Stimulated activated naive B cell treated with anti-CD40 and anti-IgM and Interleukin-4, amounts not matched to agents 10 μg/mL and 1 μg/mL and 100 μg/mL, for 72 hours (primary cell): ENCODE measurements at places on chromosomes 12 and 14.

DNA sequence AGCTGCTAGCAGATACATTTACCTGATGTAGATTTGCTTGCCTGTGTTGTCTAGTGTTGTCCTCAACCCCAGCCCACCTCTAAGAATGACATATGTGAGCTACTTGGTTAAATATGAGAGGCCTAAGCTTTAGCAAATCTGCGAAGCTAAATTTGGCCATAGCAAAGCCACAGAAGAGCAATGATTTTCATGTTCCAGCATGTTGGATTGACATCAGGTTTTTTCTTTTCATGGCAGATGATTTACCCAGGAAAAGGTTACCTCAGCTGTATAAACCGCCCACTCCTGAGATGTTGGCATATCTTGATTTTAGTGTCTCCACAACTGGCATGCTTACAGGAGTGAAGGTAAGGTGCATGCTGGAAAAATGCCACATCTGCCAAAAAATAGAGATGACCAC lies 36.4 kb upstream of the ATF1 start:
- no peak for DNase-seq

DNA sequence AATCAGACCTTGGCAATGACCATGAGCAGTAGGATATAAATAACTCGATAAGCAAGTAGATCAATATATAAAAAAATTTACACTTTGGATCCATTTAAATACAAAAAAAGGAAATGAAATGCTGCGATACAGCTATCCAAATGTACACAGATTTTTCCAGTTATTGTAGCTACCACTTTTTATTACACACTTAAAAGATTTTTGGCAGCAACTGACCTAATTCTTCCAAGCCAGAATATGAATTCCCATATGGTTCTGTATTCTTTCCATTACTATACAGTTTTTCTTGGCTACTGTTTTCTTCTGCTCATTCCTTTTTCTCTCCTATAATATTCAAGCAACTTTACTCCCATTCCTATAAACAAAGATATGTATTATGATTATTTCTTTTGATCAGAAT lies 52.2 kb downstream of the TMTC1 start:
- DNase-seq = no peak

DNA sequence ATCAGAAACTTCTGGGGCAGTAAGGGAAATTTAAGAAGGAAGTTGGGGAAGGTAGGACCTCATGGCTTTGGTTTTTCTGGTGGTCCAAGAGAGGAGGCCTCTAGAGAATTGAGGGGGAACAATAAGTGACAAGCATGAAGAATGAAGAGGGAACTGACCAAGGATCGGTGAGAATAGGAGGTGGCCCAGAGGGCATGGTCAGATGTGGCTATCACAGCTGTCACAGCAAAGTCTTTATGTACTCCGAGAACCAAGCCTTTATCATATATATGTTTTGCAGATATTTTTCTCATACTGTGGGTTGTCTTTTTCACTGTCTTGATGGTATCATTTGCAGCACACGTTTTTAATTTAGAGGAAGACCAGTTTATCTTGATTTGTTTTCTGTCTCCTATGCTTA lies 64.3 kb downstream of the PPP2R5C start:
- DNase-seq = no peak

GRCh38 chr12:27851311-27851710 lies 71.3 kb upstream of the MANSC4 start:
- no peak for DNase-seq

DNA sequence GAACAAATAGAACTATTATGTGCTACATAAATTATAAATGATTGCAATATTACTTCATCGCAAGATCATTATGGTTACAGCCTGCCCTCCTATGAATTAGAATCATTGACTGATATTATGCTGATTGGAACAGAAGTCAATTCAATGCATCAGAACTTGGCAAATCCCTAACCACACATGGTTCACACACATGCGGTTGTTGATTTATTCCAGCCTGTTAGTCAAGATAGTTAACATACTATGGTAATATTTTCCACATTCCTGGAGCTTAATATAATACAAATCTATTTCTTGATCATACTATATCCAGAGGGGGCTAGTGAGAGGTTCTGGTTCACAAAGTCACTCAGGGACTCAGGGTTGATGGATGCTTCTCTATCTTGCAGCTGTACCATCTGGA lies 9.7 kb upstream of the CACNA1C start:
- no peak for DNase-seq

DNA sequence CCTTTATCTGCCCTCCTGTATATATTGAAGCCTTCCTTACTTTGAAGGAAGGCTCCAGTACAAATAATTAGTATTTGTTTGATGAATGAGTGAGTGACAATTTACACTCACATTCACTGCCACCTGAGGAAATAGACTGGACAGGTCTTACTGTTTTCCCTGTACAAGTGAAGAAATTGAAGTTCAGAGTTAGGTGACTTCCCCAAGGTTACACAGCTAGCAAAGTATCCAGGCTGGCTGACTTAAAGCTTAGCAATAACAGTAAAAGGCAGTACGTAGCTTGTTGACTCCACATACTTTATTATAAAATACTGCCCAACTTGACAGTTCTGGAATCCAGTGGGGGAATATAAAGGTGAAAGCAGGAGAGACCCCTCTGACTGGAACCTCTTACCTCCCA lies 2.6 kb upstream of the KRT18 start:
- no peak for DNase-seq

DNA sequence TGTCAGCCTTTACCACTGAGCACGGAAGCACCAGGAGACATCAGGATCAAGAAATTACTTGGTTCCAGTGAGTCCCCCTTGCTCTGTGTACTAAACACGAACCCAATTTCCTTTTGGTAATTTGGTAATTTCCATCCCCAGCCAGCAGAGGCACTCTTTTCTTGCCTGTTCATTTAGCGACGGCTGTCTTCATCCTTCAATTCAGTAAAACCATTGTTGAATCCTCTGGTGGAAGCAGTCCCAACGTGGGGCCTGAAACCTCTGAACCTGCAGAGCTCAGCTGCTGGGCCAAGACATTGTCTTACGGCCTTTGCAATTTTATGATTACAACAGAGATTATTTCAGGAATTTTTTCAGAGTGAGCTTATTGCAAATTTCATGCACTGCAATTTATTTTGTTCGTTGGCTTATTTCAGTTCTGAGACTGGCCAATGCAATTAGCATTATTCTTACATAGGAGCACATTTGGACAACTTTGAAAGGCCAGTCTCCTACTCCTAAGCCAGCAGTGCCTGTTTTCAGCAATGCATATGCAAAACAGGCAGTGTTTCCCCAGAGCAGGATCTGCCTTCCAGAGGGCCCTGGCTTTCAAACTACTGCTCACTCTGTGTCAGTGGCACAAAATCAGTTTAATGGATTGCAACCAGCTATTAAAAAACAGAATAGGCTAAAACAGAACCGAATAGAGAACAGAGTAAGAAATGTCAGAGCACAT lies 372.9 kb upstream of the TMEM132C start:
- DNase-seq = no peak

DNA sequence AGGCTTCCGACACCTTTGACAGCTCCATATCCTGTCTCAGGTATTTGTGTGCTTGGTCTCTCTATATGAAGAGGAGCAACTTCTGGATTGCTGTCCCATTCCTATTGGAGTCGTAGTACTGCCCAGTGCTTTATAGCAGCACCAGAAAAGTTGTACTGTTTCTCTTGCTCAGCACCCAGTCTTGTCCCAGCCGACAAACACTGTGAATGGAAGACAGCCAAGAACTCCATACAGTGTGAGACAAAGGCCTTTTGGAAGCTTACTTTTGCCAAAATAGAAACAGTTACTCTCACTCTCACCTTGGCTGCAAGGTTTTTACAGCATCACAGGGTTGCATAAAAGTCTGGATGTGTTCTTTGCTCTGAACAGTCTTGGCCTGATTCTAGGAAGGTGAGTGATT lies 105.3 kb downstream of the TGFB3 start:
- DNase-seq = no peak

GRCh38 chr14:95097385-95097784 lies 59.9 kb downstream of the DICER1 start:
- no peak for DNase-seq

GRCh38 chr14:28765831-28766468 lies 637 bp upstream of the FOXG1 start:
- no peak for DNase-seq

DNA sequence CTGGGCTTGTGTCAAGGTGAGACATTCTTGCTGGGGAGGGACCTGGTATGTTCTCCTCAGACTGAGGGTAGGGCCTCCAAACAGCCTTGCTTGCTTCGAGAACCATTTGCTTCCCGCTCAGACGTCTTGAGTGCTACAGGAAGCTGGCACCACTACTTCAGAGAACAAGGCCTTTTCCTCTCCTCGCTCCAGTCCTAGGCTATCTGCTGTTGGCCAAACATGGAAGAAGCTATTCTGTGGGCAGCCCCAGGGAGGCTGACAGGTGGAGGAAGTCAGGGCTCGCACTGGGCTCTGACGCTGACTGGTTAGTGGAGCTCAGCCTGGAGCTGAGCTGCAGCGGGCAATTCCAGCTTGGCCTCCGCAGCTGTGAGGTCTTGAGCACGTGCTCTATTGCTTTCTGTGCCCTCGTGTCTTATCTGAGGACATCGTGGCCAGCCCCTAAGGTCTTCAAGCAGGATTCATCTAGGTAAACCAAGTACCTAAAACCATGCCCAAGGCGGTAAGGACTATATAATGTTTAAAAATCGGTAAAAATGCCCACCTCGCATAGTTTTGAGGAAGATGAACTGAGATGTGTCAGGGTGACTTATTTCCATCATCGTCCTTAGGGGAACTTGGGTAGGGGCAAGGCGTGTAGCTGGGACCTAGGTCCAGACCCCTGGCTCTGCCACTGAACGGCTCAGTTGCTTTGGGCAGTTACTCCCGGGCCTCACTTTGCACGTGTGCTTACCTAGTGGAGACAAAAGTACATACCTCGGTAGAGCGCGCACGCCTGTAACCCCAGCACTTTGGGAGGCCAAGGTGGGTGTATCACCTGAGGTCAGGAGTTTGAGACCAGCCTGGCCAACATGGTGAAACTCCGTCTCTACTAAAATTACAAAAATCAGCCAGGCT lies 4.3 kb downstream of the GAPDH start:
- DNase-seq = no peak

DNA sequence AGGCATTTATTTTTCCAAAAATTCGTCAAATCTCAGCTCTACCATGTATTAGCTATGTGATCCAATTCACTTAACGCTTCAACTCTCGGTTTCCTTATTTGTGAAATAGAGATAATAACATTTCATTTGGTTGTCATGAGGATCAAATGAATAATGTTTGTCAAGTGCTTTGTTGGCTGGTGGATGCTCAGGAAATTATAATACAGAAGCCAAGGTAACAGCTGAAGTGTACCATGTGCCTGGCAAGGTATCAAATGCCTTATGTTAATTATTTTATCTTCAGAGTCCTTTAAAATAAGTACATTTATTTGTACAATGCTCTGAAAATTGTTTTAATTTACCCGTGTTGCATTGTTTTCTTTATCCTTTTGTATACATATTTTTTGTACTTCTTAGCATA lies 6.1 kb upstream of the PRKCH start:
- no peak for DNase-seq

DNA sequence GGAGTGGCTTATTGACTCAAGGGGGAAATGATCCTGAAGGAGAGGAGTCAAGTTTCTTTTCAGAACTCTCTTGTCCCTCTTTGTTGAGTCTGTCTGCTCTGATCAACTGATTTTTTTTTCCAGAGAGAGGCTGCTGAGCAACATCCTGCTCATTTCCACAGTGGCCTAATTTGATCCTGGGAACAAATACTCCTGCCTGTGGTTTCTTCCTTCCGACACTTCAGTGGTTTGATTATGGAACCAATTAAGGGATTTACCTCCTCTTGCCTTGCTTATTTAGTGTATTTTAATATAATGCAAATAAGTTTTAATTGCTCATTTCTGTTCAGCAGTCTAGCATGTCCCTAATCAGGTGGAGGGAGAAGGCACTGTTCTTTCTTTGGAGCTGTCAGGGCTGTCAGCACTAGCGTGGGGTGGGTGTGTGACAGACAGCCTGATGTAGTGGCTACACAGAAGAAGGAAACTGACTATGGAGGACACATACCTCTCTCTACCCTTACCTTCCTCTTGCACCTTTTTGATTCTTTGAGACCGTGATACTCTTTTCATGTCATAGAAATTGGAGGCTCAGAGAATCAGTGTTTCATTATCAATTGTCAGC lies 344.9 kb upstream of the STXBP6 start:
- DNase-seq = no peak

DNA sequence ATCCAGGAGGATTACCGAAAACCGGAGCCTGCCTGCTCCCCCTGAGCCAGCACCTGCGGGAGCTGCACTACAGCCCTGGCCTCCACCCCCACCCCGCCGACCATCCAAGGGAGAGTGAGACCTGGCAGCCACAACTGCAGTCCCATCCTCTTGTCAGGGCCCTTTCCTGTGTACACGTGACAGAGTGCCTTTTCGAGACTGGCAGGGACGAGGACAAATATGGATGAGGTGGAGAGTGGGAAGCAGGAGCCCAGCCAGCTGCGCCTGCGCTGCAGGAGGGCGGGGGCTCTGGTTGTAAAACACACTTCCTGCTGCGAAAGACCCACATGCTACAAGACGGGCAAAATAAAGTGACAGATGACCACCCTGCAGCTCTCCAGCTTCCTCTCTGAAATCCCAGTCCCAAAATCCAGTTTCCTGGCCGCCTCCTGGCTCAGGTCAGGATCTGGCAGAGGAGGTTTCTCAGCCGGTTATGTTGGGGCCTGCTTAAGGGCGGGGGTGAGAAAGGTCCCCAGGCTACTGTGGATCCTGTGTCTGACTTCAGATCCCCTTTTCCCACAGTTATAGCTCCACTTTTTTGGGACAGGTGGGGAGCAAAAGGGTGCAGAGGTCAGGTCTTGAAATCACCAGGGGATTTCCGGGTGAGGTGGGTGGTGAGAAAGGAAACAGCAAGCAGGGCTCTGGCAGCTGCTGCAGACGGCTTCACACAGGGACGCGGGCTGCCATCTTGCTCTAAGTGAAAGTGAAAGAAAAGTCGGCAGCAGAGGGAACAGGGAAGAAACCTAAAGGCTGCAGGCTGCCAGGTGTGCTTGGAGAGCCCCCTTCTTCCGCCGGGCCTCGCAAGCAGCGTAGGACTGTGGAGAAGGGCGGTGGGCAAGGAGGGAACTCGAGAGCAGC lies at the start of gene TAPBPL:
Gene TAPBPL, plus strand, starts transcription at position 695 of the 897 bp plus-strand sequence. CDS start 207 bp downstream, outside the sequence.
- DNase-seq = peak; percentile 80

GRCh38 chr14:103561381-103562178 lies 877 bp downstream of the BAG5 start:
- DNase-seq = no peak

GRCh38 chr14:95211721-95212504 lies 54.6 kb upstream of the DICER1 start:
- no peak for DNase-seq

GRCh38 chr12:115867854-115868253 lies 409.6 kb downstream of the MED13L start:
- DNase-seq = no peak

GRCh38 chr12:10368206-10369171 lies 21.4 kb downstream of the KLRK1 start:
- no peak for DNase-seq

DNA sequence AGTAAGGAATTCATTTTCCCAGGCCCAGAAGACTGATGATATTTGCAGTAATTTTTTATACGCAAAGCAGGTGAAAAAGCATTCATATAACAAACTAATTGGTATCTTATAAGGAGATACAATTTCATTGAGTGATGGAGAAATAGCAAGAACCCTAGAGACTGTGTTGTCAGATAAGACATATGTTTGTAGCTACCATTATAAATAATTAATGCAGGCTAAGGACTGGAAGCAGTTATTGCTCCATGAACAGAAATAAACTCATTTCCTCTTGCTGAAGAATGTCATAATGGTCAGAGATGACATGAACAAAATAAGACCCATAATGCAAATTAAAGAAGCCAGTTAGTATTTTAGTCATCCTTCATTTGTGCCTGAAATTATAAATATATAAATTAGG lies 1.5 kb downstream of the OR6C2 start:
- DNase-seq = no peak
